Omental fat pad (tissue), 4 donors: ENCODE measurements at places on chromosomes 11 and 22. TPM values are rescaled to one million over a fixed set of nuclear protein-coding genes. Genes with fewer than 3 reads are reported as not detected.

DNA sequence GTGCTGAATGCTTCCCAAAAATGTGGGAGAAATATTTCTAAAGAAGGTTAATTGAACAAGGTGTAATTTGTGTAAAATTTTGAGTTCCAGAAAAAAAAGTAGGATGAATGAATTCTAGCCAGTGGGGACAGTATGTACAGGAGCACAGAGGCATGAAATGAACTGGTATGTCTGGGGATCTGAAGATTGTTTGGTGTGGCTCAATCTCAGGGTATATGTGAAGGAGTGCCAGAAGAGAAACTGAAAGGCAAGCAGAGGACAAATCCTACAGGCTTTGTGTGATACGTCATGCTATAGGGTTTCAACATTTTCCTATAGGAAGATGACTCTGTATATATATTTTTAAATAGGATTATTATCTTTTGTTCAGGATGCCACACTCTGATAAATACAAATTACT lies 126.9 kb downstream of the FAM181B start:
- no peak for DNase-seq

DNA sequence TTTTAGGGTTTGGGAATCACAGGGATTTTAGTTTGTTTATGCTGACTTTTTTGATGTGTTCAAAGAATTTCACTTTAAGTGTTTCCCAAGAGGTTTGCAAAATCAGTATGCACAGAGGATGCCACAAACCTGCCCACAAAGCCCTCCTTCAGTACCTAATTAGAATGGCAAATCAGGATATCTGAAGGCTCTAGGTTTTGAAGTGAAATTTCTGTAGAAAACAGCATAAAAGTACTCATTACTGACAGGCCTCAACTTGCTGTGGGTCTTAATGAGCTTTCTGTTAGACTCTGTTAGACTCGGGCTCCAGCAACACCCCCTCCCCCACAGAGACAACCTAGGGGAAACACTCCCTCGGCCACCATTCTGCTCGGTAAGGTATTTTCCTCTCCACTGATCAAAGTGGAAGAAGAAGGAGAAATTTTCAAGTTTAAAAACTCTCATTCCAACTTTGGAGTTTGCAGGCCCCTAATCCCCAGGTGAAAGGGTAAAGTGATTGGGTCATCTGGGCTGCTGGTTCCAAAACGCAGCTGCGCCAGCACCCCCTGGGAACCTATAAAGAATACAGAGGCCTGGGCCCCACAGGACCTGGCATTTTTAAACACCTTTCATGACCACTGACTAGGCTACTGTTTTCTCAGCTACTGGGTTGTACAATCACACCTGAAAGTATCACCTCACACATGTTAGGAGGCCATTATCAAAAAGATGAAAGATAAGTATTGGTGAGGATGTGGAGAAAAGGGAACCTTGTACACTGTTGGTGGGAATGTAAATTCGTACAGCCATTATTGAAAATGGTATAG lies 67.5 kb downstream of the PLEKHA7 start:
- no peak for DNase-seq

DNA sequence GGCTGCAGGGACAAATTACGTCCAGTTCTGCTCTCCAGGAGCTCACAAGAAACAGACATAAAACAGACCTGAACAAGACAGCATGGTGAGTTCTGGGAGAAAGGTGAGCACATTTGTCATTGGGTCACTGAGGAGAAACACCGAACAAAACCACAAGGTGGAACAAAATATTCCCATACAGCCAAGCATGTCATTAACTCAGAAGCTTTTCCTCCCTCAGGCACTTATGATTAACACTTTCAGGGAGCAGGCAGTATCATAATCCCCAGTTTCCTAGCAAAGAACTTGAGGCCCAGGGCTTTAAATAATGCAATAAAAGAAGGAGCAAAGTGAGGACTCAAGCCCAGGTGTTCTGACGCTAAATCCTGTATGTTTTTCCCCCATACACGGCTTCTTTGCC lies 43.0 kb downstream of the P4HA3 start:
- no peak for DNase-seq

- DNase-seq = no peak
These were observed 42.6 kb downstream of the FAM227A start for GRCh38 chr22:38613588-38613987.

DNA sequence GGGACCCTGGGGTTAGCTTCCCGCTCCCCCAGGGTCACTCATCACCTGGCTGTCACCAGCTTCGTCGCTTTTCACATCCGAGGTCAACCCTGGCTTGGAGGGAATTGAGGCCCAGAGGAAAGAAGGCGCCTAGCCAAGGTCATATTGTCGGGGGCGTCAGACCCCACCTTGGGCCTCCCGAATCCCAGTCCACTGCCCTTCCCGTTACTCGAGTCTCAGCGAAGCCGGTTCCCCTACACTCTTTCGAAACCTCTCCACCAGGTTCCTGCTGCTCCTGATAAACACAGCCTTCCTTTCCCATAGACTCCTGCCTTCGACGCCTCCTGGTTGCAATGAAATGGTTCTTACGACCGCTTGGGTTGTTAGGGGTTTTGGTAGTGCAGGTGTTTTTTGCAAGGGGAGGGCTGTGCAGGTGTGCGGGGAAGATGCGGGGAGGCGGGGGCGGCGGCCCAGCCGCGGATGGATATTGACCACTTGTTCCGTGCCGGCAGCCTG lies 642 bp downstream of the NAA40 start:
- DNase-seq = no peak

- no peak for DNase-seq
These were observed 6.6 kb downstream of the RIC8A start for GRCh38 chr11:214083-214482.

- DNase-seq = no peak
These were observed 19.0 kb upstream of the LRRC32 start for GRCh38 chr11:76689313-76690260.

SLC5A4 gene
- 0.72 TPM for total RNA-seq

ACR gene
- total RNA-seq = not detected

TMEM191B gene
- 0.24 TPM for total RNA-seq

BACE1-AS gene
- 6.8 TPM for total RNA-seq
